Activated T-helper 9 cell treated with anti-CD3 and anti-CD28 coated beads, Interleukin-2, amount 50 U/mL, for 16 hours (primary cell): ENCODE measurements at places on chromosomes 2 and 18.

- no peak for DNase-seq
Measured at GRCh38 chr2:9122367-9122766, 84.2 kb upstream of the ASAP2 start.

- DNase-seq, result no peak
Measured at GRCh38 chr2:27282892-27283291, 663 bp downstream of the TRIM54 start.

- DNase-seq, result no peak
Measured at GRCh38 chr2:235373171-235373570, 120.7 kb upstream of the AGAP1 start.

DNA sequence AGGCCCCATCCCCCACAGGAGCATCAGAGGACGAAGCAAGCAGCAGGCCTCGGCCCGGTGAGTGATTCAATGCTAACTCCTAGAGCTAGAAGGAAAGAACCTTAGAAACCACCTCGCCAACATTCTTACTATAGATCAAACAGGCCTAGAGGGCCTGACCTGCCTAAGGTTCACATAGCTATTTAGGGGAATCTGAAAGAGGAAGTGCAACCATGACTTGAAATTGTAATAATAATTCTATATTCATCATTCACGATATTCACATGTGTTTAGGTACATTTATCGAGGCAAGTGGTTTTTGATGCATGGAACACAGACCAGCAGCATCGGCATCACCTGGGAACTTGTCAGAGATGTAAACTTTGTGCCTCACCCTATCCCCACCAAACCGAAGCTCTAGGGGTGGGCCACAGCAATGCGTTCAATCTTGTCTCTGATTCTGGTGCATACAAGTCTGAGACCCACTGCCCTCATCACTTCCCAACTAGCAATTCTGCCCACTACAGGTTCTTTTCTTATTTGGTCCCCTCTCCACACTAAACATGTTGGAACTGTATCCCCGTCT is 78.0 kb upstream of the DNMT3A start:
- no peak for DNase-seq

- DNase-seq, result no peak
Measured at GRCh38 chr2:13919981-13920382, 712.5 kb upstream of the LRATD1 start.

DNA sequence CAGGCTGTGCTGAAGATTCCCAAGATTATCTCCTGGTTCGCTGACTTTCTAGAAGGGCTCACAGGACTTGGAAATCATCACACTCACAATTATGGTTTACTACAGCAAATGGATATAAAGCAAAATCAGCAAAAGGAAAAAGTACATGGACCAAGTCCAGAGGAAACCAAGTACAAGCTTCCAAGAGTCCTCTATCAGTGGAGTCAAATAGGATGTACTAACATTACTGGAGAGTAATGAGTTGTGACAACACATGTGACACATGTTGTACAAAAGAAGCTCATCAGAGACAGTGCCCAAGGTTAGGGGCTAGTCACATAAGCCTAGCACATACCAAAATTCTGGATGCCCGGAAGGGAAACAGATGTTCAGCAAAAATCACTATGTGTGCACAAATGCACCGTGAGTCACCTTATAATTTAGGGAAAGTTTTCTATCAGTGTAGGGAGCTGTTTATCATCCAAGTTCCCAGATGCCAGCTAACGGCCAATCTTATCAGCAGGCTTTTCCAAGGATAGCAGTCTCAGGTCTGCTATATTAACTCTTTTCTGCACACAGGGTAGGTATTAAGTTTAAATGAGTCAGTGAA is 9.5 kb downstream of the TMEM237 start:
- DNase-seq, result no peak

GRCh38 chr2:10400568-10400977 is 47.6 kb downstream of the ODC1 start:
- DNase-seq, result no peak

- DNase-seq, result no peak
Measured at GRCh38 chr18:32661486-32662299, 111.1 kb downstream of the KLHL14 start.

DNA sequence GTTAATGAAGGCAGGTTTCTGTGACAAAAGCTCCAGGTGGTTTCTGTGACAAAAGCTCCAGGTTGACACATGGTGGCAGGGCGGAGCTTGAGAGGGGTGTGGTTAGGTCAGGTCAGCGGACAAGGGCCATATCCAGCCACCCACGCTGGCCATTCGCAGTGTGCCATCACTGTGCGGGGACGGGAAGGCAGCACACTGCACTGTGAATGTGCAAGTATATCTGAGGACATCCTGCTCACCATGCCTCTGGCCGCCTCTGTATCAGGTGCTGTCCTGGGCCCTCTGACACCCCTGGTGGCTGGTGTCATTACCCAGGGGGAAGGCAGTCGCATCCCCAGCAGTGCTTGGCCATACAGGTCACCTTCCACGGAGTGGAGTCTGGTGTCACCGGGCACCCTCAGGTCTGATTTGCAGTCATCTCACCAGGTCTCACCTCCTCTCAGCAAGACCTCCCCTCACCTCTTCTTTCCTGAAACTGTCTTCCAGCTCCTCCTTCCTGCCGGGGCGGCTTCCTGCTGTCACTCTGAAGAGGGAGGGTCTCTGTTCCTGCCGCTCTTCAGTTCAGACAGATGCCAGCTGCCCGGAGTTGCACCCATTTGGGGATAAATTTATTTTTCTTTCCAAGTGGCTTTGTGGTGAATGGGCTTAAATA is 34.9 kb downstream of the CTIF start:
- no peak for DNase-seq

DNA sequence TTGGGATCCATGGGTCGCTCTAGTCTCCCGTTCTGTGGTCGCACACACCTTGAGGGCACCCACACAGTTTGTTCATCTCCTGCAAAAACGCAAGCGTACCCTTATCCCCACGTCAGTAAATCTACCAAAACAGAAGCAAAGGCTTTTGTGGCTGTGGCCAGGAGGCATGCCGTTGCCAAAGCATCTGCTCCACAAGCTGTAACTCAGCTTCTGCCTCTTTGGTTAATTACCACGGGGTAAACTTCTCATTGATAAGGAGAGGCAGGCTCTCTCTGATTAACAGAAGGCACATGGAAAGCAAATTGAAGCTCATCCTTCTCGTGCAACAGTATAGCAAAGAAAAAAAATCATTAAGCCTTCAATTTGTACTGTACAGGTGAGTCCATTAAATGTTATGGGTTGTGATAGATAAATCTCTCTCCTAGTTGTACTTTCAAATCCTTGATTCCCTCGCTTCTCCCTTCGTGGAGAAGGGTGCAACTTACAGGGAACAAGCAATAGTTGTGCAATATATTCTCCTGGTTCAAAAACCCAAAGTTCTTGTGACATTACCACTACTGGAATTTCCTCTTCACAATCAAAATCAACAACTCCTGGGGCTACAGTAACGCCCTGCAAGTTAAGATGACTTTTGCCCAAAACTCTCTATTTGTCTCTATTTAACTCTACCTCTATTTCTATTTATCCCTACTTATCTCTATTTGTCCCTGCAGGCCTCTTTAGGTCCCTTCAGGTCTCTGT is 10.3 kb downstream of the PECR start:
- DNase-seq, result no peak

GRCh38 chr2:62293151-62293489 is 97.2 kb downstream of the B3GNT2 start:
- DNase-seq, result no peak

DNA sequence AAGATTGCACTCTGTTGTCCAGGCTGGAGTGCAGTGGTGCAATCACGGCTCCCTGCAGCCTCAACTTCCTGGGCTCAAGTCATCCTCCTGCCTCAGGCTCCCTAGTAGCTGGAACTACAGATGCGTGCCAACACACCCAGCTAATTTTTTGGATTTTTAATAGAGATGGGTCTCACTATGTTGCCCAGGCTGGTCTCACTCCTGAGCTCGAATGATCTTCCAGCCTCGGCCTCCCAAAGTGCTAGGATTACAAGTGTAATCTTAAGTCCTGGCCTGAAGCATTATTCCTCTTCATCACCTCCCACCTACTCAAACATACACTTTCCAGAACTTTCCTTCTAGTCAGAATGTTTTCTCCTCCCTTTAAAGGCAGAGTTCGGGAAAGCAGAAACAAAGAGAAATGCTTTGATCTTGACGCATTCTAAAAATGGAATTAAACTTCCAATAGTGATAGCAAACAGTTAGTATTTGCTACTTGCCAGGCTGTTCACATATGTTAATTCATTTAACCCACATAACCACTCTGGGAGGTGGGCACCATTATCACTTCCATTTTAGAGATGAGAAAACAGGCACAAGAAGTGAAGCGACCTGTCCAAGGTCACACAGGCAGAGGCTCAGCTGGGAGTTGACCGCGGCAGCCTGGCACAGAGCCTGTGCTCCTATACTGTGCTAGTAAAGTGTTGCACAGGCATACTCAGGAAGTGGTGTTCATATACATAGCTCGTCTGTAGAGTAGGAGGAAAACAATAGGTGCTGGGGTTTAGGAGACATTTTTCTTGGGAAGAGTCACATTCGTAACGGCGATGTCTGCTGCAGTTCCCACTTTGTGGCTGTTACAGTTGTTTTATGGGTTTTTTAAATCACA is 24.6 kb downstream of the TEX44 start:
- no peak for DNase-seq

DNA sequence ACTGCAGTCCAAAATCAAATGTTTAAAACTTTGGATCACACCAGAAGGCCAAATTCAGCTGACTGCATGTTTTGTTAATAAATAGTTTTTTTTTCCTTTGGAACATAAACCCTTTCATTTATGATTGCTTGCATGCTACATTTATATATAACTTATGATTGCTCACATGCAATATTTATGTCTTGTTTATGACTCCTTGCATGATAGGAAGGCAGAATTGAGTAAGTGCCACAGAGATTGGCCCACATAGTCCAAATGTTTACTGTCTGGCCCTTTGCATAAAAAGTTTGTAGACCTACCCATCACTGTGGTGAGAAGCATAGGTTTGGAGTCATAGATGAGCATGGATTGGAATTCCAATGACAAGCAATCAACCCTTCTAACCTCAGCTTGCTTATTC is 30.8 kb downstream of the WDFY1 start:
- DNase-seq, result no peak

- DNase-seq, result no peak
Measured at GRCh38 chr2:216775043-216775453, 79.7 kb upstream of the IGFBP5 start.

- no peak for DNase-seq
Measured at GRCh38 chr2:60366135-60366712, 187.2 kb downstream of the BCL11A start.

DNA sequence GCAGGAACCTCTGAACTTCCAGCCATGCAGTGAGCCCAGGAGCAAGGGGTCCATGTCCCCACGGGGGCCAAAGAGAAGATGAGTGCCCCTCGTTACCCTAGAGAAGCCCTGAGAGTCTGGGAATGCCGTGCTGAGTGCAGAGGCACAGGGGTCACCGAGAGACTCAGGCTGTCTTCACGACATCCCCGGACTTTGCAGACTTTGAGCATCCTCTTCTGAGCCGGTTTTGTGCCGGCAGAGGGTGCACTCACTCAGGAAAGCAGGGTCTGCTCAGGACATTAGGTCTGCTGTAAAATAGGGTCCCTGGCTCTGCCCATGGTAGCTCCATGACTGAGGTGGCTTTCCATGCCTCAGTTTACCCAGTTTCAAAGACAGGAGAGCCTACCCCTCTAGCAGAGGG is 71.0 kb downstream of the GALNT14 start:
- DNase-seq, result no peak

DNA sequence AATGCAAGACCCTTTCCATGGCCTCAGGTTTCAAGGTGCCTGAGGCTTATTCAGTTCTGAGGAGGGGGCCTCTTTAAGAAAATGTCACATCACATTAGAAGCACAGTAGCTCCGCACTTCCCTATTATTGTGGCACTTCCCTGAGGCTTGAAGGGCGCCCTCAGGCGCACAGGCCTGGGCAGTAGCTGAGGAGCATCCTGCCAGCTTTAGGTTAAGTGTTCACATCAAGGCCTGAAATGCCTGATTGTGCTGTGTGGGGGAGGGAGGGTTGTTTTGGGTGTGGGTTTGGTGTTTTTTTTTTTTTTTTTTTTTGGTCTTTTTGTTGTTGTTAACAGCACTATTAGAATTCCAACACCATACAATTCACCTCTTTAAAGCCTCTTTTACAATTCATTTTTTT is 107.9 kb downstream of the CABLES1 start:
- DNase-seq, result no peak

DNA sequence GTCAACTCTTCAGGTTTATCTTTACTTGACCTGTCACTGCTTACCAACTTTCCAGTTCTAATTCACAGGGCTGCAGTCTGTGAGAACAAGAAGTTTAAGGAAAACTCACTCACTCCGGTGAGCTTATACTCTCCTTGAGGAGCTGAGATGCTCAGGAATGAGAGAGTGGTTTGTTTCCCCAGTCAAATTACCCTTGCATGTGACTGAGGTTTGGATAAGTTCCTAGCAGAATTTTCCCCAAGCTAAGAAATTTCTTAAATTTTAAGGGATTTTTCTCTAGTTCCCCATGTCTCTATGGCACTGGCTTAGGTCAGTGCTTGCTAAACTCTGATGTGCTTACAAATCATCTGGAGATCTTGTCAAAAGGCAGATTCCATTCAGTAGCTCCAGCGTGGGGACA is 12.8 kb upstream of the CCDC85A start:
- no peak for DNase-seq

DNA sequence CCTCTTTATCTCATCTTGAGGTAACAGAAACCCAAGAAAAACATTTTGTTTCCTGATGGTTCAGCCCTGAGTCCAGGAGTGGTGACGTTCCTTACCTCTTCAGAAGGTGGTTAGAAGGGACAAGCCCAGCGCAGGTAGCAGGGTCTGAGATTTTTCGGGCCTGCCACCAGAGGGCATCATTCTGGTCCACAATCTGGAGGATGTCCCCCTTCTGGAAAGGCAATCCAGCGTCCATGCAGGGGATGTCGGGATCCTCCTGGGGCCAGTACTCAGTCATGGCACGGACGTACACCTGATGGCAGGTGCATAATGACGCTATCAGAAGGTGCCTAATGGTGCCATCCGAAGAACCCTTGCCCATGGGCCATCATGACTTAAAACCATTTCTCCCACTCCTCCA is 17.7 kb downstream of the MPP4 start:
- DNase-seq, result no peak

GRCh38 chr2:197097578-197098366 is 171.3 kb upstream of the PGAP1 start:
- DNase-seq, result no peak

DNA sequence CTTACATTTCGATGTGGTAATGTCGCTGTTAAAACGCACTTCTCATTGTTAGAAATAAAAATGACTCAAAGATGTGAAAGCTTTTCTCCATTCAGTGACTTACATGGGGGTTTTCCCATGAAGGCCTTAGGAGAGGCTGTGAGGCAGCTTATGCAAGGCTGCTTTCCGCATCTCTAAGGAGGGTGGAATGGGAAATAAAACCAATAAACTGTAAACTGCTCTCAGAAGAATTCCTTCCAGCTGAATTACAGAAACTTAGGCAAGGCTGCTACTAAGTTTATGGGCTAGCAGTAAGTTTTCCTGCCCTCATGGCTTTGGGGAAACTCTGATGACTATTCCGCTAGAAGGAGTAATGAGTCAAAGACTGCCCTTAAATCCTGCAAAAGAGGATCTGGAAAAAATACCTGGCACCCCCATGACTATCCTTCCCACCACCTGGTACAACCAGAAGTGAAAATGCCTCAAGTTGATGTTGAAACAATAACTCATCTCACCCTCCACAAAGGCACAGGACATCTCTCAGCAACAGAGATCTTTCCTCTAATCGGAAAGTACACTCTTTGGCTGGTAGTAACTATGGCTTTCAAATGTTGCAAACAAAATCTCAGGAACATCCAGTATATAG is 97.7 kb upstream of the SMAD7 start:
- DNase-seq, result no peak
